ENCODE measurements at places on chromosomes 1 and 21.

GRCh38 chr1:77940921-77941570 is 37.8 kb downstream of the FUBP1 start:
- no peak for DNase-seq

- DNase-seq, result no peak
Measured at GRCh38 chr1:52677076-52677806, 20.9 kb downstream of the COA7 start.

- peak; percentile 20 for DNase-seq
Measured at GRCh38 chr1:5662744-5663126, 329.5 kb downstream of the NPHP4 start.

GRCh38 chr1:81470275-81470674 is 330.5 kb upstream of the ADGRL2 start:
- no peak for DNase-seq

- no peak for DNase-seq
Measured at GRCh38 chr1:217196616-217197015, 434.3 kb downstream of the GPATCH2 start.

DNA sequence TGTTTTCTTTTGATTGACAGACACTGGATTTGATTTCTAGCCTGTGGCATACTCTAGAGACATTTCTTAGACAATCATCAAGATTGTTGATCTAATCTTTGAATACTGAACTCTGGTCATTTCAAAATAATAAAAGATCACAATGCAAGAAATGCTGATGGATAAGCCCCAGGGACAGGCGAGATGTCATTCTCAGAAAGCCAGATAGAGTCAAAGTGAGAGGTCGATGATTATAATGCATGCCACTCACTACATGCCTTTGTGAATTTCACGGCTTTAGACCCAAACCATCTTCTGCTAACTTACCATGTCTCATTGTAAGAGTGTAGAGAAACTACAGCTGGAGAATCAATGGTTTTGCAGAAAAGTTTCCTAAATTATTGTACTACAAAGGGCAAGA is 257.1 kb downstream of the DYRK1A start:
- no peak for DNase-seq

DNA sequence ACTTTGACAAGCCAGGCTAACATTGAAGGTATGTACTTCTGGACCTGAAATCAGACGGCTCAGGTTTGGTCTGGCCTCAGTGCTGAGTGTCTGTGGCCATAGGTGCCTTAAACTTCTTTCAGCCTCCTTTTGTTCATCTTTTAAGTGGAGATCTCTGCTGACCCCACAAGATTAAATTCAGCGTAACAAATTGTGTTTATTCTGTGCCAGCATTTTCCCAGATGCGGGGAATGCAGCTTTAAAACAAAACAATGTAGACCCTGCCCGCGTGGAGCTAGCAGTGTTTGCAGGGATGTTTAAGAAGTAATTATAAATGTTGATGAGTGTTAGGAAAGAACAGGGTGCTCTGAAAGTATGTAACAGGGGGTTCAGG is 923 bp downstream of the CAP1 start:
- no peak for DNase-seq

- no peak for DNase-seq
Measured at GRCh38 chr1:203367057-203367456, 16.1 kb upstream of the FMOD start.

DNA sequence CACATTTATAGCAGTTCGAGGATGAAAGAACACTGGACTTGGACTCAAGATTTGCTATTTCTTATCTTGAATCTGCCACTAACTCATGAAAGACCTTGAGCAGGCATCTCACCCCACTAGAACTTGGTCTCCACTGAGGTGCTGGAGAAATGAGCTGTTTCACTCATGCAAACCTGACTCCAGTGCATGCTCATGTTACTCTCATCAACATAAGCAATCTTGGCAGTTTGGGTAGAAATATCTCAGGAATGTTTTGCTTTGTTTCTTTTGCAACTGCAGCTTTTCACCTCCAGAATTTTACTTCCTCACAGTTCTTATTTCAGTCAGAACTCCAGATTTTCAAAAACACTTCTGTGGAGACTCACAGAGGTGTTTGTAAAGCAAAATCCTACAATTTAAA is 46.2 kb upstream of the DAB1 start:
- DNase-seq, result no peak

- peak; percentile 11 for DNase-seq
Measured at GRCh38 chr1:206058927-206059292, 5.9 kb downstream of the RHEX start.

DNA sequence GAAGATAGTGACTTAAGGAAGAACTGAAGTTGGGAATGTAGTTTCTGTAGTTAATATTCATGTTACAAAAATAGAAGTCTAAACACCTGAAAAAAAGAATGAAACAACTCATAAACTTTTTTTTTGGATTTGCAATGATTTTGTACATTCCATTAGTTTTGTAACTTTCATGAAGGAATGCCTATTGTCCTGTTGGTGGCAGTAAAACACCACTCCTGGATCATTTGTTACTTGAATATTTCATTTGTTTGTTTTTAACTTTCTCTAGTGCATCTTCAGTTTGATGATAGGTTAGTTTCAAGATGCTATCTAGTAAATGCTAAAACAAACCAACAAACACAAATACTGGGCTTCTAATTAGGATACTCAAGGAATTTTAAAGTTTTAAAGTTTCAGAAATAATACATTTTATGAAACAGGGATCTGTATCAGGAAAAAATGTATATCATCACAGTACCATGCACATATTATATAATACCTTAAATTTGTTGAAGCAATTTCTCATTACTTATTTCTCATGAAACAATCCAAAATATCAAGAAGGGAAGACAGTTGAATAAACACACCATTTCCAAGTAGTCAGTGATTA is 229.7 kb upstream of the CACYBP start:
- no peak for DNase-seq

DNA sequence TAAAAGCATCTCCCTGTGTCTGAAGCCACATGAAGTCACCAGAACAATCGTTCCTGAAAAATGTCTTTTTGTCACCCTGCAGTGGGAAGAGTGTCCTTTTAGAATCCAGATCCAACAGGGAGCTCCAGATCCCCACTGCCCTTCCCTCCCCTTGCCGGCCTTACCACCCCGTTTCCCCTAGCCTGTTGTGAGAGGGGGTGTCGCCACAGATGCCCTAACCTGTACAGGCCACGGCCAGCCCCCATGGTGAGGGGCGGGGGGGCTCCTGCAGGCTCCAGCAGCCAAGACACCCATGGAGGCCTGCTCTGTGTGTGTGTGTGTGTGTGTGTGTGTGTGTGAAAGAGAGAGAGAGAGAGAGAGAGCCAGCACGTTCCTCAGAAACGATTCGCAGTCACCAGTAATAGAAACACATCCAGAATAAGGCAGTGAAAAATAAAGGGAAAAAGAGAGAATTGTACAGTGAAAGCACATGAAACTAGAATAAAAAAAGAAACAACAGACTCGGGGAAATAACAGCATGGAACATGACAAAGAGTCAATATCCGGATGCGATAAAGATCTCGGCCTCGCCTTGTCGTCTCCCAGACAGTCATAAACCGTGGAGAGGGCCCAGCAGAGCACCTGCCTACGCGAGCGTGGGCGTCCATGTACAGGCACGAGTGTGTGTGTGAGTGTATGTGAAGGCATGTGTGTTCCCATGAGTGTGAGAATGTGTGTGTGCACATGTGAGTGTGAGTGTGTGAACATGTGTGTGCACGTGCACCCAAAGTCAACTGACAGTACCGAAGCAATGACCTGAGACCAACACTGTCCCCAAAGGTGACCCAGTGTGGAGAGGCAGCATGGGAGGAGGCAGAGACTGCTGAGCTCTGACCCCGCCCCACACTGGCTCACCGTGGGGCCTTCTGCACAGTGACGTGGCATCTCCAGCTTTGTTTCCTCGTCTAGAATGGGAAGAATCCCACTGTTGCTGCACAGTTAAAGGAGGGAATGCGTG is 303.8 kb downstream of the NPHP4 start:
- DNase-seq, result no peak

GRCh38 chr1:6505367-6506209 is 14.1 kb upstream of the PLEKHG5 start:
- peak; percentile 49 for DNase-seq
